Astrocyte of the hippocampus (primary cell): ENCODE measurements at places on chromosomes 6 and 20.
A peak's percentile ranks its signal among the peaks of the same experiment; 100 is the strongest.

DNA sequence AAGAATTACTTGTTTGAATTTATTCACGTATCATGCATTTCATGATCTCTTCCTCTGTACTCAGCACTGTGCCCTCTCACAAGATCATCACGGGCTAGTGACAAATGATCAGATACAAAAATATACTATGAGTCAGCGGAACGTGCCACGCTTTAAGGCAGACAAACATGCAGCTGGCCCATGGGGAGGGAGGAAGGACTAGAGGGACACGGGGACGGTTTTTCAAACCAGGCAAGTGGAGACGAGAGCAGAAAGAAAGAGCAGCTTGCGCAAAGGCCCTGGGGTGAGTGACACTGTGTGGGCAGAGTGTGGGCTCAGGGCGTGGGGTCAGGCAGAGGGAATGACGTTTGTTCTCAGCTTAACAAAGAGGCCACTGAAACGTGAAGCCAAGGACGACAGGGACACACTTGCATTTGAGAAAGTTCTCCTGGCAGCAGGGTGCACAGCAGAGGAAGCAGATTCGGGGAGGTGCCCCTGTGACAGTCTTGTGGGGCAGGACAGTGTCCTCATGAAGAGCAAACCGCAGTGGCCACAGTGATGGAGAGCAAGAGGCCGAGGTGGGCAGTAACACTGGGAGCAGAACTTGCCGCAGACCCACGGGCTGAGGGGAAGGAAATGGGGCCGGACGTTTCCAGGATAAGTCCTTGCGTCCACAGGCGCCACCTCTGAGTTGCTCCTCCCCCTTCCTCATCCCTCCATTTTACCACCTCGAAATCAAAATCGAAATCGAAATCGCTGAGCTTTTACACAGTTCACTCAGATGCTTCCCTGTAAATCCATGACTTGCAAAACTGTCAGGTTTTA lies 6.9 kb upstream of the RPS6KA2 start:
- no peak for DNase-seq

DNA sequence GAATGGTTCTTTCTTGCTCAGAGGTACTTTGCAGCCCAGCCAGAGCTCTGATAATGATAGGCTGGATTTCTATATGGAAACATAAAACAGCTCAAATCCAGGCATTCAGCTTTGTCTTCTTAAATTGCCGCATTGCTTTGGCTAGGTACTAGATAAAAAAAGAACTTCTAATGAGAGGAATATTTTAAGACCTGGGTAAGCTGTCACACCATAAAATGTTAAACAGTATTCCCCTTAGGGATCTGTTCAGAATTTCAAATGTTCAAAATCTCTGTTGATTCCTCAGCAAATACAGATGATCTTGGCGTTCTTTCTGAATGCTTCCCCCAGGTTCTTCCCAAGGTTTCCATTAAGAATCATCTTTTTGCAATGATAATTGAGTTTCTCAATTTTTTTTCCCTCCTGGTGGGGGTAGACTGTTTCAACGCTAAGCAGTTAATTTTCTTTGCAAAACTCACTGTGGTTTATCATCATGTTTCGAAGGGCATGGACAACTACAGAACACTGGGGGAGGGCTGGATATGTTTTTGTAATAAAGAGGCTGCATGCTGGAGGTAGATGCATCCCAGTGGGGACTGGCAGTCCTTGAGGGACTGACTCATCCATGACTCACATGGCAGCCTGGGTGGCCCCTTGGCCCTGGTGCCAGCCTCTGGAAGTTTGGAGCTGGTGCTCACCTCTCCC lies 31.0 kb downstream of the TIAM2 start:
- peak; percentile 93 for DNase-seq

DNA sequence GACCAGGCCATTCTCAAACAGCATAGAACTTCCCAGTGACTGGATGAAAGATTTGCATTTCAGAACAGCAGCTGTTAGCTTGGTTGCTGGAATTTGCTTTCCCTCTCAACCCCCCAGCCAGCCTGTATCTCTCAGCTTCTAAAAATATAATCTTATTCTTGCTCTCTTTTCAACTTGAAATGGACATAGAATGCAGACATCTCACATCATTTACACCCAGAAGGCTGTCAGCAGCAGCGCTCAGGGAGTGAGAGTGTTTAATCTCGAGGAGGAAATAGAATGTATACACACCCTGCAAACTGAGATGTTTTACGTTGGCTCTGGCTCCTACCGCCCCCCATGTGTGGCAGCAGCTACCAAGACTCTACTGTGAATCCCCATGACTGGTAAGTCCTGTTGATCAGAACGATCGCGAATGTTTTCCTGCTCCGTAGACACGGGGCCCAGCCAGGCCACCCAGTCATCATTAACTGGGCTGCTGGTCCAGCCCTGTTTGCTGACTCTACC lies 163.4 kb upstream of the SLC24A3 start:
- no peak for DNase-seq

DNA sequence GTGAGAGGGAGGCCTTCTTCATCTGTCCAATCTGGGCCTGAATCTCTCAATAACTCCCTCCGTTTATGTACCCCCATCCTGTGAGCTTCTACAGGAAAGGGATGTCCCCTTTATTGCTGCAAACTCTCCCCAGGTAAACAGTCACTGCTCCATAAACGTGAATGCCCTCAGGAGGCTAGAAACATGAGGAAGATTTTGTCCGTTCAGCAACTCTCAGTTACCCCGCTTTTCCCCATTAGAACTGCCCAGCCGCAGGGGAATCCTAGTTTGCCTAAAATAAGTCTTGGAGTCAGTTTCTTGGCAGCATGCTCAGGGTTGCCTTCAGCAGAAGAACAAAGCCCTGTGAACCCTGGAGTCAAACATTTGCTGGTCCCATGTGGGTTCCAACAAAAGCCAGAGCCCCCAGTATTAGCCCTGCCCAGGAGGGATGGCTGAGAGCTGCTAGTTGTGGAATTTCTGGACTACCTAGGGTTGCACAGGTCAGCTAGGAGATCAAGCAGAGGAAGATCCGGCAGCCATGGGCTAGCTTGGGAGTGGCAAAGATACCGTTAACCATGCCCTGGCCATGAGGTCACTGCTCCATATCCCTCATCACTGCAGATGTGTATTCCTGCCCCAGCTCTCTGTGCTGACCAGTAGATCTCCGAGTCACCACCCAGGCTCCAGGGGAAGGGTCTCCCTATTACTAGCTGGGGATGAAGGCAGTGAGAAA lies 640 bp downstream of the LRRN4 start:
- DNase-seq: no peak

DNA sequence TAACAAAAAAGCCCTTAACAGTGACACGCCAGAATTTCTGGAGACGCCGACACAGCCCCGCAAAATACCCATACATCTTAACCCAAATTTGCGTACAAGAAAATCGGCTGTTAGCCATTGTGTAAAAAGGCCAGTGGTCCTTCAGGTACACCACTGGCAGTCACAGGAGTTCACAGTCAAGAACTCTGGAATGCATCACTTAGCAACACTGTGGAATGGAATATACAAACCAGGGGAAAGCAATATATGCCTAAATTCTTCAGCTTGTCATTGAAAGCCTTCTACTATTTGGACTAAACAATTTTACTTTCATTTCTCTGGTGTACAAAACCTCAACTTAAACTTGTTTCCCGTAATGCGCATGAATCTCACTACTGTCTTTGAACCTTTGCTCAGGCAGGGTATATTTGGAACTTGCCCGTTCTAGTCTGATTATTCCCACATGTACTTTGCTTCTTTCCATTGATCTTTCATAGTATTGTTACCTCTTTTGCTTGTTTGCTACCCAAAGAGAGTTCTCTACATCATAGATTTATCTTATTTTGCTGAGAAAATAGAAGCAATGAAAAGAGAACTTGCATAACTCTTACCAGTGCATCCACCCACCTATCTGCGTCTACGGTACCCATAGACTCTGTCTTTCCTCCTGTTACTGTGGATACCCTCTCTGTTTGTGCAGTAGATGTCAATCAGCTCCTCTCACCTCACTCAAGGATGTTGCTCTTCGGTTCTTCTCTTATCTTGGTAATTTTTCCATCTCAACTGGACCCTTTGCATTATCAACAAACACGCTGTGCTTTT lies at the start of gene ARMH2:
ARMH2 (minus strand) TSS at position 178 of the 801 bp plus-strand sequence; CDS start at position 118, 60 bp downstream.
- DNase-seq: peak; percentile 49

GRCh38 chr6:33377171-33377570 lies 14.5 kb upstream of the KIFC1 start:
- no peak for DNase-seq

GRCh38 chr6:161413355-161413771 lies 139.5 kb upstream of the AGPAT4 start:
- no peak for DNase-seq

DNA sequence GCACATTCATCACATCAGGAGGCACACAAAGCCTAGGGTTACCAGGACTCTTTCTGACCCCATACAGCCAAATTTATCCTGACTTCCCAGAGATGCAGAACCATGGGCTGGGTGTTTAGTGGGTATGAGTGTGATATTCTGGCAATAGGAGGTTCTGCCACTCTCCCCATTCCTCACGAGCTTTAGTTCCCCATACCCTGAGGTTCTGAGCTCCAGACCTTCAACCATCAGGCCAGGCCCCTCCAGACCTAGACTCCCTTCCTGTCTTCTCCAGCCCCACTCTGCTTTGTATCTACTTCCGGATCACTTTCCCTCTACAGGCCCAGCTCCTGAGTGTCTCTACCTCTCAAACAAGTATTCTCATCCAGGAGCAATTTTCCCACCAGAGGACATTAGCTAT lies 4.4 kb downstream of the HLA-F start:
- DNase-seq: no peak

DNA sequence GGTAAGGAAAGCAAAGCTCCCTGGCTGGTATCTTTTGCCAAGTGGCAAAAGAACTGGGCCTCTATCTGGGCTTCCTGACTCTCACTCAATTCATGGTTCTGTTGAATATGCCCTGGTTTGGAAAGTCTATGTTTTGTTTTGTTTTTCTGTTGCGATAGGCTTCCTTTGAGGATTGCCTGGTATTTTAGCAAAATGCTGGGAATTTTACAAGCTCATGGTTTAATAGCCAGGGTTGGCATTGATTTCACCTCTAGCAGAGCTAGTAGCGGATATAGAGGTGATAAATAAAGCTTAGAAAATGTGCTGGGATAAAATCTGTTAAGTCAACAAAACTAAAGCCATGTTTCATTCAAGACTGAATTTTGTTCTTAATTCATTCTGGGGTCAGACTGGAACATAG lies 109.9 kb downstream of the RNF144B start:
- DNase-seq: peak; percentile 75

- peak; percentile 58 for DNase-seq
Observed at GRCh38 chr6:41780551-41781365, at the start of gene PRICKLE4. Gene PRICKLE4 (plus strand): TSS chr6:41780782. CDS start chr6:41783474, 2,692 bp downstream.

DNA sequence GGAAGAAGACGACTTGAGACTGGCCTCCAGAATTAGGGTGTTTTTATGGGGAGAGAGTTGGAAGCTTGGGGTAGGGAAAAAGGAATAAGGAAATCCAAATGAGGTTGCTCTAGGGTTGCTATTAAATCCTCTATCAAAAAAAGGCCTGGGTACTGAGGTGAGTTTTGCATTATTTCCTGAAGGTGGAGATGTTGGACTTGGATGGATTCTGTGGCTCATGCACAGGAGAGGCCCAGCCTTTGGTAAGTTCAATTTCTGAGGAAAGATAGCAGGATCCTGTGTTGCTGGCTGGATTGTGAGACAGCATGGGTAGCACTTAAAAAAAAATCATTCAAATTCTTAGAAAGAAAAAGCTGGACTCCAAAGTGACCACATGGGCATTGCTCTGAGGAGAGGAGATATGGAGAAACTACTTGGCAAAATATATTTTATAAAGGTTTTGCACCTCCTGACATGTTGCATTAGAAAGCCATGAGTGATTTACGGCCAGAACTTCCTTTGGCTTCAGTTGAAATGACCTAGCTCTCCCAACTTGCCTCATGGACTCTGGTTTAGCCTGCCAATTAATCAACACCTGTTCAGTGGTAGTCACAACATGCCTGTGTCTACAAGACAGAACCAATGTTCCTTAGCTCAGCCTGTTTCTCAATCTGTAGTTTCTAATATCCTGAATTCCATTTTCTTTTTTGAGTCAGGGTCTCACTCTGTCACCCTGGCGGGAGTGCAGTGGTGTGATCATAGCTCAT lies 152.1 kb upstream of the RALGAPA2 start:
- peak; percentile 28 for DNase-seq

DNA sequence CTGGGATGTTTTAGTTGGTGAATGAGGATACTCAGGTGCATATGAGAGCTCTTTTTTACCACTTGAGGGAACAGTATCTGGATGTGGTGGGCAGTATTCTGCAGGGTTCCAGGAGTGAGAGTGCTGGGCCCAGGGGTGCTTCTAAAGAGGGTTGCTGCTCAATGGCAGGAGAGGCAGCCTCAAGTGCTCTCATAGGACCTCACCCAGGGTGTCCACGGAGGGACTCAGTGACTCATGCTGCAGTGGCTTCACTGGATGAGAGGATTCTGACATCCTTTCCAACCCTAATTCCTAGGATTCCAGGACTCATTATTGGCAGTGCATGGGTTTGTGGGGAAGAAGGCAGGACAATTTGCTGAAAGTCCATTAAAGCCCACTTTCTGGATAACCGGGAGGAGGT lies 176.6 kb upstream of the FERMT1 start:
- DNase-seq: peak; percentile 66

DNA sequence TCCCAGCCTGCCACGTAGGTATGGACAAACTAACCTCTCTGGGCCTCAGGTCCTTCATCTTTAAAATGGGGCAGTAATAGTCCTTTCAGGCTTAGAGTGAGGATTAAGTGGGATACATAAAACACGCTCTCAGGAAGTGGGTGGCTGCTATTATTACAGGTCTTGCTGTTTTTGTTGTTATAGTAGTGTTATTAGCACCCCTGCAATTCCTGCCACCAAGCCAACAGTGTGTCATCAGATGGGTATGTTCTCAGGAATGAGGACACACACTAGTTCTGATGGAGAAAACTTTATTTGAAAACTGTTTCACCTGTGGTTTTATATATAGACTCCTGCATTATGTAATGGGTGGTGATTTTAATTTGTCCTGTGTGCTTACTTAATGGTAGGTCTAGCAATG lies 131.7 kb downstream of the LRRC1 start:
- peak; percentile 70 for DNase-seq

GRCh38 chr6:2909718-2910117 lies 6.6 kb upstream of the SERPINB9 start:
- no peak for DNase-seq

DNA sequence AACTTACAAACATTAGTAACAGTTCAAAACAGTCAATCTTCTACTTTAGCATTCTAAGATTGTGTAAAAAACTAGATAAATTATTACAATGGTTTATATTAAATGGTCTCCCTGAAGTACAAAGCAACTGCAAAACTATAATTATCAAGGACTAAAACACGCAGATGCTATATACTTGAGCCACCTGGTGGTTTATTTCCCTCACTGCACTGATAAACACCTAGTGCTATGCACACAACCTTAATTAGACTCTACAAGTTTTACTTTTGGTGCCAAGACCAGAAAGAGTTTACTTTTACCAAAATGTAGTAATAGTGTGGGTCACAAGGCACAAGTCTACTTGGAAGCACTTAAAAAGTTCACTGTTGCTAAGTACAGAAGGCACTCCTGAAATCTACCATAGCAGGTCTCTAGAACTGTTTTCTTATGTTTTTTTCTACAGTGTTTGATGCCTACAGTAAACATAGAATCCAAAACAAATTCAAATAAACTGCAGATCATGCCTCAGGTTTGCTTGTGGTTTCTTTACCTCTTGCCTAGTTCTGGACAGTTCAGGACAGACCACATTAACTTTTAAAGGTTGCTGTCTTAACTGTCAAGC lies 49.2 kb downstream of the GMDS start:
- DNase-seq: peak; percentile 76
